Activated effector memory CD4-positive, alpha-beta T cell treated with Interleukin-2 at 50 U/mL for 16 hours (primary cell): ENCODE measurements at places on chromosomes 11 and 22.

DNA sequence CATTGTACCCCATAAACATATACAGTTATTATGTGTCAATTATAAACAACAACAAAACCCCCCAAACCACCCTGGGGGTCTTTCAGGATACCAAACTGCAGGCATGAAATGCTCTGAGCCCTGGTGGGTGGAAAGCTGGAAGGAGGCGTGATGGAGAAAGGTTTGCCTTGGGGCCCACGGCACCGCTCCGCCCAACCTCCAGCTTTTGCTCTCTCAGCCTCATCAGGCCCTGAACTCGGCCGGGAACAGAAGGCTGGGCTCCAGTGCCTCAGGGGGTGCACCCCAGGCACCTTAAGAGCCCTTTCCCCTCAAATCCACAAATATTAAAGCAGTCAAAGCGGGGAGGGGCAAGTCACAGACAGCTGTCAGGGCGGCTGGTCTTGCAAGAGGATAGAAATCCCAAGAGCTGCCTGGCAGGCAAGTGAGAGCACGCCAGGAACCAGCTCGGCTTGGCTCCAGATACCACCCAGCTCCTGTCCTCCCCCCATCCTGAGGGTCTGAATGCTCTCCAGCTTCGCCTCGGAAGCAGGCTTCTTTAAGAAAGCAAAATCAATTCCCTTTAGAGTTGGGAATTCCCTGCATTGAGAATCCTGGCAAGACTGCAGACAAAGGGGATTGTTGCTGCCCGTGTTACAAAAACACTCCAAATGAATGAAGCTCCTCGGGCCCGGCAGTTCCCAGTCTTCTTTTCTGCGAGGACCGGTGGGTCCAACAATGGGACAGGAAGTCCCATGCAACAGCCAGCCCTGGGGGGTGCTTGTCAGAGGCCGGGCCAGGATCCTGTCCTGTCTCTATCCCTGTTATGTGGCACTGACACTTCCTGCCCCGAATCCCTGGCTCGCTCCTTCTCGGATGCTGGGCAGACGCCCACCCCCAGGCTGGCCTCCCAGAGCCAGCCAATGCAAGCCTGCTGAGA is 80.8 kb downstream of the NAT10 start:
- no peak for DNase-seq

GRCh38 chr11:35658020-35658948 is 4.3 kb upstream of the TRIM44 start:
- DNase-seq, result no peak

- no peak for DNase-seq
Measured at GRCh38 chr11:19168090-19168489, 33.7 kb downstream of the CSRP3 start.

DNA sequence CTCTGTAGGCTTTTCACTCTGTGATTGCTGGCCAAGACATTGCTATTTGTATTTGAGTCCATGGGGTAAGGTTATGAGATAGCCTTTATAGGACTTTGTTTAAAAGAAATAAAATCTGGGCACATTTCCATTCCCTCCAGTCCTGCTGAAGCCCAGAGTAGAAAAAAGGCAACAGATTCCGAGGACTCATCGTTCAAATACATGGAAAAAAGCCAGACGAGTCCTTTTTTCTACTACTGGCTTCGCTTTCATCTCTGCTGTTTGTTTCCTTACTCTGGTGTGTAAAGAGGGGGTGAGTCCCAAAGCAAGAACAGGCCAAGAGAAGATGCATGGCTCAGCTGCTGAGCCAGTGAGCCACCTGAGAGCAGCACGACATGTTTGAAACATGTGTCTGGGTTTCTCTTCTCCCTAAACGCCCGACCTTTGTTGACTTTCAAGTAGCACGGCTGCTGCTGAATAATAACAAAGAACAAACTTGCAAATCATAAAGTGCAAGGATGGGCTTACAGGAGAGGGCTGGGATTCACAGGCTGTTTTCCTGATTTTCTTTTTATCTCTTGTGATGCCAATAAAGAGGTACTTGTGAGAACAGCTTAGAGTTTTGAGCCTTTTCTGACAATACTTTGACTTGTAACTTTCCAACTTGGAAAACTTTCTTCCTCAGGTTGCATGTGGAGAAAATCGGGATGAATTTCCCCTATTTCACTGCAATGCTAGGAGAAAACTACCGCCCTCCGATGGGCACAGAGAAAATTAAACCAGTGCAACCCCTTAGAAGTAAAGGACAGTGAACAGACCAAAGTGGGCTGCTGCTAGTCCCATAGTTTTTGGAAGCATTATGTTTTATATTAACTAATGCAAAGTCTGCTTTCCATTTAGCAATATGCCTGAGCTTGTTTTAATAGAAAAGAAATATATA is 195.2 kb upstream of the RAG2 start:
- no peak for DNase-seq

DNA sequence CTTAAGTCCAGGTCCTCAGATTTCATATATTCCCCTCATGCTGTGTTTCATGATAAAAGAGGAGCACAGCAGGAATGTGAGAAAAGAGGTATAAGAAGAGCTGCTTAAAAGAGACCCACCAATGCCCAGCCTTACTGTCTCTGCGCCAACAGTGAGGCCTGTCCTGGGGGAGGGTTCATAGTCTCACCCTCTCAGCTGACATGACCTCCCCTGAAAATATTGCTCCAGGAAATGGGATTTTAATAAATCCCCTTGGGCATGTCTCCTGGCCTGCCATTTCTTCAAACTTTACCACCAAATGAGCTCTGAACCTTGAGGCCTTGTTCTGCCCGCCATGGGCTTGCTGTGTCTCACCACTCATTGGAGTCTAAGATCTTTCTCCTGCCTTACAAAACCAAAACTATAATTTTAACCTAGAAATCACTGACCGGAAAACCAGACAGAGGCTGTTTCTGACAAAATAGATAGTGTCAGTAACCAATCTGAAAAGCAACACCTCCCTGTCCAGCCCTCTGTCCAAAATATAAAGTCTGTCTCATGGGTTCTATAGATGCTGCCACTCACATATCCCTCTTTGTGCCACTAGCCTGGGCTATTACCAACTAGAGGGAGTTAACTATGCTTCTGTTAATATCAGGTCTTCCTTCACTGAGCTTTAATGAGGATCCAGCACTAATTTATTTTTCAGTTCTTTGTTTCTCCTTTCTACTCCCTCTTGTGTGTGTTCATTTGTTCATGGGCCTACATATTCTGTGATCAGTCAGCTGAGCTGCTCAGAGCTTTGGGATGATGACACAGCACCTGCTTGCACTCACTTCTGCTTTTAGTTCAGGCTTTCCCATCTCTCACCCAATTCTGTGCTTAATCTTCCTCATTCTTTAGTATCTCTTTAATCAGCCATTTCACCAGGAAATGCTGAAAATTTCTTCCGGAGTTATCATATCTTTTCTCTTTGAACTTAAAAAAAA is at the start of gene OR2AG2:
OR2AG2 (minus strand) TSS at position 51 of the 968 bp plus-strand sequence. CDS start 3,019 bp downstream, outside the sequence.
- DNase-seq, result no peak

DNA sequence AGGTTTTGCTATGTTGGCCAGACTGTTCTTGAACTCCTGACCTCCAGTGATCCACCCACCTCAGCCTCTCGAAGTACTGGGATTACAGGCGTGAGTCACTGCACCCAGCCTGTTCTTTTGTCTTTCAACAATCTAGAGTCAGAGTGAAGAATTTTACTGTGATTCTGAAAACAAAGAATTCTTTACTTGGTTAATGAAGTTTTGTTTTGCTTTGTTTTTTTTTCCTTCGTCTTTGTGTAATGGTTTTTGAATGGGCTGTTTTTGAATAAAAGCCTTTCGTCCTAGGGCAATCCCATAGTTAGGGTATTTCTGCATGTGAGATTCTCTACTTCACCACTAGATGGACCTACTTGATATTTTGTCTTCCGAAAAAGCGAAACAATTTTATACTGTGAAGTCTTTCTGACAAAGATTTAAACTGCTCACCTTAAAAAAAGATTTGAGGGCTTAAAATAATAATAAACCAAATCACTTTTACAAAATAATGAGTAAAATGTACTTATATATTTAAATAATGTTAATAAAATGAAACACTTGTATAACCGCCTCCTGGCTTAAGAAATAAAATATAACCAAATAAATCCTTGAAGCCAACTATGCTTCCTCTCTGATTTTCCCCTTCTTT is 43.4 kb upstream of the SC5D start:
- no peak for DNase-seq
